ENCODE measurements at places on chromosomes 2 and 18.

DNA sequence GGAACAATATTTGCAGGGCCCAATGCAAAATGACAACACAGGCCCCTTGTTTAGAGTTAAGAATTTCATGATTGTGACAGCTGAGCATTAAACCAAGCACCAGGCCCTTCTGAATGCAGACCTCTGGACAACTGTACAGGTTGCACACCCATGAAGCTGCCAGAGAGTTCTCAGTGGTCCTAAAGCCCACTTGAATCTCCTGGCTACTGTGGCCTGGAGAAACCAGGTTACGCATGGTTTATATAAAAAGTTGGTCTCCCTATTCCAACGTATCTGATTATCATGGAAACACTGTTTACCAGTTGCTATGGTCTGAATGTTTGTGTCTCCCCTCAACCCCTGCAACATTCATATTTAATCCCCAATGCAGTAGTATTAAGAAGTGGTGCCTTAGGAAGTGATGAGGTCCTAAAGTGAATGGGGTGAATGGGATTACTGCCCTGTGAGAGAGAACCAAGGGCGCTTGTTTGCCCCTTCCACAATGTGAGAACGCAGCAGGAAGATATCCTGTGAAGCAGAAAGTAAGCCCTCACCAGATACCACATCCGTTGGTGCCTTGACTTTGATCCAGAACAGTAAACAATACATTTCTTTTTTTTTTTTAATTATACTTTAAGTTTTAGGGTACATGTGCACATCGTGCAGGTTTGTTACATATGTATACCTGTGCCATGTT, 48.0 kb upstream of the ANXA4 start:
- DNase-seq, result no peak

DNA sequence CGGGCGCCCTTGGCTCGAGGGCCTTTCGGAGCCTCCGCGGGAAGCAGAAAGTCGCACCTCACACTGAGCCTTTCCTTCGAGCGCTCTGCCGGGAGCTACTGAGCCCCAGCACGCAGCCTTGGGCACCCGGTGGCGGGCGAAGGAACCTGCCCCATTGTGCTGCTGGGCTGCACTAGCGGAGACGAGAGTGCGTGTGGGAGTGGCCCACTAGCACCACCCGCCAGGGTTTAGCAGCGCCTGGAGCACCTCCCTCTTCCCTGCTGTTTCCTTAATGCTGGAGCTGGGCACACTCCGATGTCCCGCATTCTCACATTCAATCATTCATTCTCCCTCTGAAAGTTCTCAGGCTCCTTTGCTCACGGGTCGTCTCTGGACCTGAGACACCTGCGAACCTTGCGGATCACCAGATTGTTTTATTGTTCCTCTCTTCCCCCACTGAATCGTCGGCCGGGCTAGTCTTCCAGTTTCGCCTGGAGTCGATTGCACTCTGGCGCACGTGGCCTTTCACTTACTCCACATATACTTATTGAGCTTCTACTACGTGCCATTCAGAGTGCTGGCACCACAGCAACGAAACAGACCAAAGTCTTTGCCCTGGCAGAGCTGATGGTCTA, 8.5 kb upstream of the PAX3 start:
- no peak for DNase-seq

GRCh38 chr2:239312081-239312511, 88.7 kb downstream of the HDAC4 start:
- no peak for DNase-seq

GRCh38 chr2:127233710-127234109, 13.6 kb upstream of the CYP27C1 start:
- DNase-seq, result no peak

DNA sequence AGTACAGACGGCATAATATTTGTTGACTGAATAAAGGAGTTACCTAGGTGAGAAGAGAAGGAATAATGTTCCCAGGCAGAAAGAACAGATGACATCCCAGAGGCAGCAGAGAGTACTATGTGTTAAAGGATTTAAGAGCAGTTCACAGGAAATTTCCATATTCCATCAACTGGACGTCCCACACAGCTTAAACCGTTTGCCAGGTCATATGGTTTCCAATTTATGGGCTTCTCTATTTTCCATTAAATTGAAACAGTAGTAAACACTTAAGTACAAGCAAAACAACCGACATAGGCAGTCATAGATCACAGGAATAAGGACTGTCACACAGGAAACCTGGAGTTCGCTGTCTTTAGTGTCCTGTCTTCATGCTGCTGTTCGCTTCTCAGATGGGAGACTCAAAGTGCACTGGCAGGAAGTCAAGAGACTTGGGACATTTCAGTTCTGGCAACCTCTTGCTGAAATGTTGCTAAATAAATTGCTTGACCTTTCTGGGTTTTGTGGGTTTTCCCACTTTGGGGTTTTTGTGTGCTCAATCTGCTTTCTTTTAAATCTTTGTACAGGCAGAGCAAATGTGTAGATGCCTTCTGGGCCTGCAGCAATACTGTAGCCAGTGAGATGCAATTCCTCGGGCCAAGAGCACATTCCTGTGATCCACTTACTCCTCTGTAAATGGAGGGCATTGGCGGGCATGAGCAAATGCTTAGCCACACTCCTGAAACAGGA, 5.8 kb upstream of the PIEZO2 start:
- no peak for DNase-seq

DNA sequence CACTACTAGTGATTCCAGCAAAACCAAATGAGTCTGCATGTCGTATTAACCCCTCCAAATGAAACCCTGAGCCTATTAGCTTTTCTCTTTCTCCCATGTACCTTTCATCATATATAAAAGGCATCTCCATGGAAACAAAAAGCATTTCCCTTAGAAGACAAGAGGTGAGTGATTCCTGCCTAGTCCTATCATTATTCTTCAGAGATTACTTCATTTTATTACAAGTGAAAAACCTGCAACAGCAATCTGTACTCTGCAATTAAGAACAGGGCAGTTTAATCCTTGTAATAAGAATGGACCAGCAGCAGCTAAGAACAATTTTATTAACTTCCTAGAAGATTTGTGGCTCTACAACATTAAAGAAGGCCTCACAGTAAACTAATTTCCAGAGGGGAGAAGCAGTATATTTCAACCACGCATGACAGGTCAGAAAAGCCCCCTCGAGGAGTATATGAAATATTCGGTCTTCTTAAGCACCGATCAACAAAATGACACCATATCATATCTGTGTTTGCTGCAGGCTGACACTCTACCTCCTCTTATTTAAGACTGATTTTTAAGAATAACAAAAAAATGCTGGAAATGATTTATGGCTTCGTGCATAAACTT, 132.3 kb upstream of the TFPI start:
- no peak for DNase-seq
